Stimulated activated CD8-positive, alpha-beta memory T cell treated with anti-CD3 and anti-CD28 coated beads, Interleukin-7, amount 100 ng/mL, for 4 hours (primary cell): ENCODE measurements at places on chromosomes 7 and 10.

DNA sequence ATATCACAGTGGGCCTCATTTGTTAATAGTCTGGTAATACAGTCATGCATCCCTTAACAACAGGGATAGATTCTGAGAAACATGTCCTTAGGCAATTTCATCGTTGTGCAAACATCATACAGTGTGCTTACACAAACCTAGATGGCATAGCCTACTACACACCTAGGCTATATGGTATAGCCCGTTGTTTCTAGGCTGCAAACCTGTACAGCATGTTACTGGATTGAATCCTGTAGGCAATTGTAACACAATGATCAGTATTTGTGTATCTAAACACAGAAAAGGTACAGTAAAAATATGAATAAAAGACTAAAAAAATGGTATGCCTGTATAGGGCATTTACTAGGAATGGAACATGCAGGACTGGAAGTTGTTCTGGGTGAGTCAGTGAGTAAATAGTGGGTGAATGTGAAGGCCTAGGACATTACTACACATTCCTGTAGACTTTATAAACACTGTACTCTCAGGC is 12.0 kb upstream of the RHOBTB1 start:
- DNase-seq: no peak

GRCh38 chr7:102943423-102944169 is 30.8 kb downstream of the LRRC17 start:
- DNase-seq: no peak

- DNase-seq: no peak
Observed at GRCh38 chr10:110853921-110854605, 17.7 kb upstream of the PDCD4 start.

- DNase-seq: no peak
Observed at GRCh38 chr10:111335826-111336225, 259.0 kb downstream of the ADRA2A start.

DNA sequence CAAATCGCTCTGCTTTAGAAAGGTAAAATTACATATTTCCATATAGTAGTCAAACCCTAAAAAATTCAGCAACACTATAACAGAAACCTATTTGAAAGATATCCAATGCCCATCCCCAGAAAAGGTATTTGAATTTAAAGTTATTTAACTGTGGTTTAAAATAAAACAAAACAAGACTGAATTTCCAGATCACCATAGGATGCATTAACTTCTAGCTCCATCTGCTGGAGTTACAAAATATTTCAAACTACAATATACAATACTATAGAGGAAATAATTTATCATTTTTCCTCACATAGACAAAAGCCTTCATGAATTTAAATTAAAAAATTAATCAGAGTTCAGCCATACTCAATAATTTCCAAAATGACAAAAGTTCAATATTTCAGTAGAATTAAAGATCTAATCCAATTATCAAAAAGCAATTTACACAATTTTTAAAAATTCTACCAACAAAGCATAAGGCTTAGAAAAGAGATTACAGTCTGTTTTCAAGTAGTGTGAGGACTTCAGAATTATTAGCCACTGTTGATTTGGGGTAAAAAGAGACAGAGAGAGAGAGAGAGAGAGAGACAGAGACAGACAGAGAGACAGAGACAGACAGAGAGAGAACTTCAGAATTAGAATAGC is 75.9 kb downstream of the LMBR1 start:
- DNase-seq: no peak

- DNase-seq: no peak
Observed at GRCh38 chr7:143900230-143900766, 1.7 kb downstream of the TCAF1 start.

DNA sequence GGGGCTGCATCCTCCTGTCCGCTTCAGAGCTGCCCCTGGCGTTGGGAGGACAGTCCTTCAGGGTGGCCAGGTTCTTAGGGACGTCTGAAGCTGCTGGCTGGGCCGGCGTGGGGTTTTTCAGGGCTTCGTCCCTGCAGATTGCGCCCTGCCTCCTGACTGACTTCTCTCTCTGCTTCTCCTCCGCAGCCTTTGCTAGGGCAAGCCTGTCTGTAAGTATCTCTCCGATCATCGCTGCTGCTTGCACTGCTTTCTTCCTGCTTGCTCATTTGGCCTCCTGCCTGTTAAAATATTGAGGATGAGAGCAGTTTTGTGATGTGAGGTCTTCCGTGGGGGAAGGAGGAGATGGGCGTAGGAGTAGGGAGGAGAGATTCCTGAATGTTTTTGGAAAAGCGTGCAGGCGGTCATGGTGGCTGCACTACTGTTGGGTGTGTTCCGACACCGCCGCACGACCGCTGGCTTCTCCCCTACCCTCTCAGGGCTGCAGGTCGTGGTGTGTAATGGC is 25.3 kb downstream of the PFKFB3 start:
- DNase-seq: no peak

- no peak for DNase-seq
Observed at GRCh38 chr10:98262571-98262970, 5.4 kb downstream of the LOXL4 start.

GRCh38 chr7:81186691-81187090 is 267.8 kb upstream of the SEMA3C start:
- DNase-seq: no peak

GRCh38 chr10:24495666-24496460 is 227.8 kb downstream of the ARHGAP21 start:
- no peak for DNase-seq

GRCh38 chr10:89518108-89518507 is 17.3 kb downstream of the SLC16A12 start:
- no peak for DNase-seq

DNA sequence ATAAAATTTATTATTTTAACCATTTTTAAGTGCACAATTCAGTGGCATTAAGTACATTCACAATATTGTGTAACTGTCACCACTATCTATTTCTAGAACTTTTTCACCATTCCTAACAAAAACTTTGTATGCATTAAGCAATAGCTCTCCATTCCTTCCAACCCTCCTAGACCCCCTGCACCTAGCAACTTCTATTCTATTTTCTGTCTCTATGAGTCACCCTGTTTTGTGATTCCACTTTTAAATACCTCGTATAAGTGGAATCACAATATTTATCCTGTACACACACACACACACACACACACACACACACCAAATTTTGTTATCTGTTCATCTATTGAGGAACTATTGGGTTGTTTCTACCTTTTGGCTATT is 89.2 kb downstream of the ARID5B start:
- no peak for DNase-seq
